ENCODE measurements at places on chromosomes 4 and X.
A peak's percentile ranks its signal among the peaks of the same experiment; 100 is the strongest.

DNA sequence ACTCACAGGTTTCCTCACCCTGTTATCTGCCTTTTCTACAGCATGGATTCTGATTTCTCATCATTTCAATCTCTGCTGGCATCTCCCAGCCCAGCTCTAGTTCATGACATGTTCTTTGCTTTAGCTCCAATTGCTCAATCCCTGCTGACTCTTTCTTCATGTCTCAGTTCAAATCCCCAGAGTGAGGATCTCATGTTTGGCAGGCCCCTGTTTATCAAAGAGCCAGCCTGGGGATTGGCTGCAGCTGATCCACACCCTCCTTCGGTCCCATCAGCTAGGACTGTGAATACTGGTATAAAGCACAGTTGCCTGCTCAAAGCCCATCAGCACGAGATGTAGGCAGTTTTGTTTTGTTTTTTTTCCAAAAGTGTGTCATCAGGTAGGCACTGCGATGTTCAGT is 14.4 kb upstream of the CC2D2A start:
- DNase-seq, result no peak

GRCh38 chr4:187814737-187815465 is 180.7 kb upstream of the ZFP42 start:
- DNase-seq, result no peak

DNA sequence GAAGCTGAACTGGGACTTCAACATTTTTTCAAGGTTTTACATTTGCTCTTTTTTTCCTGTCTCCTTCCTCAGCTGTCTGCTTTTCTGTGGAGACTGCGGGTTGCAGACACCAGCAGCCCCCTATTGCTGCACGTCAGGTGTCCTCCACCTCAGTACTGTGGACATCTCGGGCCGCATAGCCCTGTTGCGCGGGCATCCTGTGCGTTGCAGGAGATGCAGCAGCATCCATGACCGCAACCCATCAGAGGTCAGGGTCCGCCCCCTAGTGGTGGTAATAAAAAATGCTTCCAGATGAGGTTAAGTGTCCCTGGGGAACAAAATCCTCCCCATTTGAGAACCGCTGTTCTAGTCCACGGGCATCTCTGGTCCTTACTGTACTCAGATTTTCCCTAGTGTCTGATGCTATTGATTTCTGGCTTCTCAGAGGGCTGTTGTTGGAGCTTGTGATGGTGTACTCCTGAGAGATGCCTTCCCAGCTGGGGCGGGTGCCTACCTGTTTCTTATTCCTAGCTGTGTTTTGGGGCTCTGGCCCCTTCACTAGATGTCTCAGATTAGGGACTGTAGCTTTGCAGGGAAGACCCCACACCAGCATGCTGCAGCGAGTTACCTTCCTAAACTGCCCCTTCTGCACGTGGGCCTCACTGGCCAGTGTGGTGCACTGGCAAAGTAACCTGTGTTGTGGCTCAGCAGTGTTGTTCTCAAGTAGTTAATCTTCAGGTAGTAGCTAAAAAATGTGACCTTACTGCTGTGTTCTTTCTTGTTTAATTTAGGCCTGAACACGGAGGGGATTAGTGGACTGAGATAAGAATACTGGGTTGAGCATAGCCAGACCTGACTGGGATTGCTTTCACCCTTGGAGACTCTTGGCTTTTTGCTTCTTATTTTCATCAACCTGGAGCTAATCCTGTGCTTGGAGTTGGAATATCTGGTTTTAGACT is 28.2 kb downstream of the NSD2 start:
- peak; percentile 73 for DNase-seq

- no peak for DNase-seq
Observed at GRCh38 chr4:140806163-140806562, 50.0 kb upstream of the TBC1D9 start.

DNA sequence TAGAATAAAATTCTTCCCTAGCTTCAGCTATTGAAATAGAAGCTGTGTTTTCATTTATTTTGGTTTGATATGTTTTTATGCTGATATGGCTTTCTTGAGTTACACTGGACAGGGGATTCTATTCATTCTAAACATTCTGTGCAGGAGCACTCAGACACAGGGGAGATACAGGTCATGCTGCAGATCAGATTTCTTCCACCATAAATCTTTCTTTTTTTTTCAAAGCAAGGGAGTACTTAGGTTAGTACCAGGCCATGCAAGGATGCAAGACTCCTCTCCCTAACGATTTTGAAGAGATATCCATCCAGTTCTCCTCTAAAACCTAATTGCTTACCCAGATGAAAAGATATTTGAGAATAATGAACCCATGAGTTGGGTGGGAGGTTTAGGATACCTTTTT is 21.4 kb downstream of the ETDC start:
- no peak for DNase-seq

- peak; percentile 37 for DNase-seq
Observed at GRCh38 chr4:83112678-83113428, 1.7 kb downstream of the PLAC8 start.
